ENCODE measurements at places on chromosomes 16 and 17. TPM values are rescaled to one million over a fixed set of nuclear protein-coding genes. Genes with fewer than 3 reads are reported as not detected.
A peak's percentile ranks its signal among the peaks of the same experiment; 100 is the strongest.

DNA sequence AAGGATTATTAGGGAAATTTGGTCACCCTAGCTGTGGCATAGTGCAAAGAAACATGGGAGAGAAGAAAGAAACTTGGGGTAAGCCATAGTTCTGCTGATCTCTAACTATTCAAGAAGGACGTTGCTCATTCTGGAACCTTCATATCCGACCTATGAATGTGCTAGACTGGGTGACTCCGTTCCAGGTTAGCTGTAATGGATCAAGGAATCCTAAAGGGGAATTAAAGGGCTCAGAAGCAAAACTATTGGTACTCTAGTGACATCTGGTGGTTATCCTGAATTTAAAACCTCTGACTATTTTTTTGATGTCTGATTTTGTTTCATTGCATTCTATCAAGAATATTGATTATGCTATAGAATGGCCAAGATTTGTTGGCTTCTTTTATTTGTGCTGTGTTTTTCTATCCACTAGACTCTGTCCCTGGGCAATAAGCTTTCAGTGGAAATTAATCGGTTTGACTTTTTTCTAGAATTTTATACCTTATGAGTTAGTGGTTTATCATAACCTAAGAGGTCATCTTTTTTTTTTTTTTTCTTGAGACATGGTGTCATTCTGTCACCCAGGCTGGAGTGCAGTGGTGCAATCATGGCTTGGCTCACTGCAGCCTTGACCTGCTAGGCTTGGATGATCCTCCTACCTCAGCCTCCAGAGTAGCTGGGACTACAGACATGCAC is 19.5 kb downstream of the PCTP start:
- no peaks in the 10 kb centered on the region for H3K27me3 ChIP-seq
- no peaks in the 10 kb centered on the region for H3K36me3 ChIP-seq
- peaks cover 18% of the 10 kb centered on the region for H3K4me1 ChIP-seq
- H3K27ac ChIP-seq: peak overlapping the region; percentile 39

- H3K36me3 ChIP-seq: no peaks in the 10 kb centered on the region
- peak overlapping the region; percentile 81 for H3K27ac ChIP-seq
- H3K27me3 ChIP-seq: no peaks in the 10 kb centered on the region
- H3K4me1 ChIP-seq: peaks cover 70% of the 10 kb centered on the region
These were observed 42.7 kb downstream of the SOCS3 start for GRCh38 chr17:78316867-78317789.

DNA sequence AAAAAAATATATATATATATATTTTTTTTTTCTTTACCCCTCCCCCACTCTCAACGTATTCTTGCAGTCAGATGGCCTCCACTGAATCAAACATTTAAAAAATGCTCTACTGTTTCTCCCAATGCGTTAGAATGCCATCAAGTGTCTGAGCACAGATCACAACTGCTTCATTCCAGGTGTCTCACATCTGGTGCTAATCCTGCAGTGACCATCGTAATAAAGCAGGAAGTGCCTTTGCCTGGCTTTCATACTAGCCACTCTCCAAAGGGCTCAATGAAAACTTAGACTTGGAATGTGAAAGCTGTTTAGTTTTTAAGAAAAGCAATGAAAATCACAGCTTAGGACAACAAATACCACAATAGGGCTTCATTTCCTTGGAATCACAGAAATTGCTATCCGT is 37.2 kb downstream of the SKAP1 start:
- DNase-seq: no peak
- H3K4me3 ChIP-seq: no peak overlapping the region
- no peaks in the 10 kb centered on the region for H3K36me3 ChIP-seq

- H3K4me3 ChIP-seq: peak overlapping the region; percentile 32
- H3K27ac ChIP-seq: peak overlapping the region; percentile 80
- H3K4me1 ChIP-seq: peaks cover 94% of the 10 kb centered on the region
- peaks cover 30% of the 10 kb centered on the region for H3K36me3 ChIP-seq
- DNase-seq: no peak
- no peaks in the 10 kb centered on the region for H3K27me3 ChIP-seq
These were observed 9.7 kb downstream of the RHBDF2 start for GRCh38 chr17:76491271-76492122.

GRCh38 chr16:83539736-83540490 is 267.9 kb upstream of the HSBP1 start:
- no peaks in the 10 kb centered on the region for H3K36me3 ChIP-seq
- DNase-seq: no peak
- H3K4me1 ChIP-seq: no peaks in the 10 kb centered on the region
- no peaks in the 10 kb centered on the region for H3K27me3 ChIP-seq
- no peak overlapping the region for H3K4me3 ChIP-seq

Gene CCL15
- 0.23 TPM for total RNA-seq
